Stimulated activated CD4-positive, alpha-beta T cell treated with anti-CD3 and anti-CD28 coated beads, Interleukin-15, amount 100 ng/mL, for 1 hour (primary cell): ENCODE measurements at places on chromosomes 12 and 14.

DNA sequence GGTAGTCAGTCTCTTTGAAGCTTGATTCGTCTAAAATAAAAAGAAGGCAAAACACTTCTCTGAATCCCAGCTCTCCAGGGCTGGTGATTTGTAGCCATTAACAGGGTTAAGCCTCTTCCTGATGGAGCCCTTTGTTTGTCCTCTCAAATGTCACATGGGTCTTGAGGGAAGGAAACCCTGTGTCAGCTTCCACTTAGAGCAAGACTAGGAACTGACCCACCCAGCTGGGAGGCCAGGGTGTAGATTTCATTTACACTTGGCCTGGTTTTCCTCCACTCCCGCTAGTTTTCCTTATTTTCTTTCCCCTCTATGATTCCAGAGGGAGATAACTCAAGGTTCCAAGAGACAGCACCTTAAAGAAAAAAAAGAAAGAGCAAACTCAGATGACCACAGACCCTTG, 230.5 kb upstream of the EGLN3 start:
- no peak for DNase-seq

GRCh38 chr12:76755829-76756379, 8.0 kb upstream of the ZDHHC17 start:
- DNase-seq: no peak

DNA sequence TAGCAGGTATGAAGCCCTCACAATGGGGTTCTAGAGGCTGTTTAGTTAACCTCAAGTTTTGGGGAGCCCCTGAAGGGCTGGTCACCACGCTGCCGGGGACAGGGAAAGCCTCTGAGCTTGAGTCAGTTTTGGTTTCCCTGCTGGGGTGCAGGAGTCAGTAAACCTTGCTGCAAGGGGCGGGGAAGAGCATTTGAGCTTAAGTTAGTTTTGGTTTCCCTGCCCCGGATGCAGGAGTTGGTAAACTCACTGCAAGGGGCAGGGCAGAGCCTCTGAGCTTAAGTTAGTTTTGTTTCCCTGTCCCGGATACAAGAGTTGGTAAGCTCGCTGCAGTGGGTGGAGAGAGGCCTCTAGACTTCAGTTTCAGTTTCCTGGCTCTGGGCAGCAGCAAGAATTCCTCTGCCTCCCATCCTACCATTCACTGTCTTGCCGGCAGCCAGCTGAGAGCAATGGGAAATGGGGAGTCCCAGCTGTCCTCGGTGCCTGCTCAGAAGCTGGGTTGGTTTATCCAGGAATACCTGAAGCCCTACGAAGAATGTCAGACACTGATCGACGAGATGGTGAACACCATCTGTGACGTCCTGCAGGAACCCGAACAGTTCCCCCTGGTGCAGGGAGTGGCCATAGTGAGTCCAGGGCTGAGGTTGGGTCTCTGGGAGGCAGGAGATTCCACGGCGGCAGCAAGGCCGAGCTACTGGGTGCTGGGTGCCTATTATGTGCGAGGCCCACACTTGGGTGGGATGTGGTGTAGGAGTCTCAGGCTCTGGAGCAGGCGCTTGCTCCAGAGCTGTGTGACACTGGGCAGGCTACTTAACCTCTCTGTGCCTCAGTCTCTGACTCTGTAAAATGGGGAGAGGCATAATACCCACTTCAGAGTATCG, at the start of gene OAS2:
TSS of gene OAS2 (plus strand) at position 357 of the 878 bp plus-strand sequence. CDS start at position 447, 90 bp downstream.
- DNase-seq: peak; percentile 54

DNA sequence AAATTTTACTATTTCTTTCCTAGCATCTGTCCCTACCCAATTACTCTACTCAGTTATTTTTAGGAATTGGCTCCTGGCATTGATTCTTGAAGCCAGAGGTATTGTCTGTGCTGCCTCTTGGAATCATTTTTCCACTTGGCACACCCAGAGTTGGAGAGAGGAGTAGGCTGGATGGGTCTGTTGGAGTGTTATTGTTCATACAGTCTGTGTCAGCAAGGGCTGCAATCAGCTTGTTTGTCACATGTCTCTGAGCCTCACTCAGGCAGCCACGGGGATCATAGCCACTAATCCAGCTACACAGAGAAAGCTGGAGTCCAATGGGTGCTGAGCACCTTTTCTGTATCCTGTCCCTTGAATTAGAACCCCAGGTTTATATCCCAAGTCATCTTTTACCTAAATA, 176.0 kb upstream of the DYRK2 start:
- no peak for DNase-seq

GRCh38 chr14:83988275-83988674, 1541.7 kb upstream of the FLRT2 start:
- DNase-seq: no peak
